Right cardiac atrium (tissue), 5 donors: ENCODE measurements at places on chromosomes 1 and 21.

- peak; percentile 91 for DNase-seq
Measured at GRCh38 chr1:111729271-111729921, 9.8 kb downstream of the INKA2 start.

DNA sequence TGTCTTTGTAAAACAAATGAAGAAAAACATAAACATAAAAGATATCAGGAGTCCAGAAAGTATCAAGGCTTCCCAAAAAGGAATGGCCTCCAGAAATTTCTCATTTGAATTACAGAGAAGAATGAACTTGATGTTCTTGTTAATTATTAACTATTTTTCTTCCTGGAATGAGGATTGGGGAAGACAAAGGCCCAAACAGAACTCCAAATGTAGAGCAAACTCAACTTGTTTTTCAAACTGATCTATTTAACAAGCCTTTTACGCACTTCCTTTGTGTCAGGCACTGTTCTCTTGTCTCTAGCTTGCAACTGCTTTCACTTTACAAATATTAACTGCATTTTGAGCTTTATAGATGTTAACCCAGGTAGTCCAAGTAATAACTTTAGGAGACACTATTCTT lies 45.5 kb downstream of the LAMC2 start:
- no peak for DNase-seq

DNA sequence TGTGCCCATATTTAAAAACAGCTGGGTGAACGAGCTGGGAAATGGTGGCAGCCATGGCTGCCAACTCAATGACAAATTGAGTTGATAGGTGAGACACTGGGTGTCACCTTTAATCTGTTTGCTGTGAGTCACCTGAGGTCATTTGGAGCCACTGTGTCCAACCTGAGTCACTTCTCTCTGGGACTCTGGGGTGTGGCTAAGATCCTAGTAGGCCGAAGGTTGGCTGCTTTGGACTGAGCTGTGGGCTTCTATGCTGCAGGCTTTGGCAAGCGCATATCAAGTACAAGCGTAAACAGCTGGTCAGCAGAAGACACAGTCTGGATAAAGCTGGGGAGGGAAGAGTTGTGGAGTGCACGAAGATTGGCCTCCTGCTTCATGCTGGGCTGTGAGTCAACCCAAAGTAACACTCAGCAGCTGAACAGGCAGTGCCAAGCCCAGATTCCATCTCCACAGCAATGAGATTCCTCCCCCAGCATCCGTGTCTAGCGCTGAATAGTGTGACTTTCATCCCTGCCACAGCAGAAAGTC lies 24.0 kb downstream of the TEX35 start:
- peak; percentile 84 for DNase-seq

DNA sequence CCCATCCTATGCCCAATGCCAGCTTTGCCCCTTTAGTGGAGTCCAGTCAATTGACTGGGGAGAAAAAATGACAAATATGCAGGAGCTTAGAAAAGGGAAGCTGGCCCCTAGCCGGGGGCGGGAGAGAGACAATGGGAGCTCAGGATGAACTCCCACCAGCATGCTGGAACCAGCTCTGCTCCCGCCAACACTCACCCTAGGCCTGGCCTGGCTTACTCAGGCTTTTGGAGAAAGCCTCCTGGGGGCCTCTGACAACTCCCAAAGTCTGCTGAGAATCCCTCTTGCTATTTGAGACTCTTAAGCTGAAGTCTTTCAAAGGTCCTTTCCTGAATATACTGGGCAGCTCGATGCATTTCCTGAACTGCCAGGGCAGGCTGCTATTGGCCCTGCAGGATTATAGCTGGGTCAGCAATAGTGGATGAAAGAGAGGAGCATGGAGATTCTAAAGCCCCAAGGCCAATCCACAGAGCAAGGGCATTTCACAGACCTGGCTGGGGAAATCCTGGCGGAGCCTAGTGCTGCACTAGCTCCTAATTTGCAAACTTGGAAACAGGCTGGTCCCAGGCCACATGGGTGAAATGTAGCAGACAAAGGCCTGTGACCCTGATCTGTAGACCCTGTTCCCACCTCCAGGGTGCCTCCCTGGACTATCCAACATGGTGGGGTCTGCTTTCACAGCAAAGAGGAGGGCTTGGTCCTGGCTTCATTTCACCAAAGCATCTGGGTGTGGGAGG lies 35.7 kb upstream of the CLSTN1 start:
- DNase-seq: no peak
